Activated T-helper 2 cell treated with anti-CD3 and anti-CD28 coated beads, Interferon-gamma antibody, Interleukin-2, Interleukin-4, amounts not matched to agents 10 μg/mL and 5 μg/mL and 100 μg/mL, durations not matched to agents 14 hours and 24 hours and 36 hours (primary cell): ENCODE measurements at places on chromosomes 2 and 18.

GRCh38 chr2:33409417-33409955 lies 67.0 kb upstream of the RASGRP3 start:
- peaks cover 5% of the 10 kb centered on the region for H3K27me3 ChIP-seq
- DNase-seq: no peak
- no peaks in the 10 kb centered on the region for H3K36me3 ChIP-seq
- no peaks in the 10 kb centered on the region for H3K4me1 ChIP-seq
- H3K4me3 ChIP-seq: no peak overlapping the region
- no peak overlapping the region for H3K27ac ChIP-seq

DNA sequence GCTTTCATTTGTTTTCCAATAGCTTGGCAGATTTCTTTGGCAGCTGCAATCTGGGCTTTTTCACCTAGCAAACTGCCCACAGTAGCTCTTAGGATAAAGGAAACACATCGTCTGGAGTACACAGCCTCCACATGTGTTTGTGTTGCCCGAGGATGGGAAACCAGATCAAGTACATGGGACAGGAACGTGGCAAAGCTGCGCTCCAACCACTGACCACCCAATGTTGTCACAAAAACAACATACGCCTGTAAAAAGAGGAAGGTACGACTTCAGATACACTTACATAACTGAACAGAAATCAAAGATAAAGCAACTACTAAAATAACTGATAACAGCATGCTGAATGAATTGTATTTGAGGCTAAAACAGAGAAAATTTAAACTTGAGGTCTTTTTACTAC lies 15.5 kb downstream of the HEATR5B start:
- no peak for DNase-seq
- no peak overlapping the region for H3K4me3 ChIP-seq
- peaks cover 53% of the 10 kb centered on the region for H3K36me3 ChIP-seq
- H3K4me1 ChIP-seq: peaks cover 3% of the 10 kb centered on the region
- no peaks in the 10 kb centered on the region for H3K27me3 ChIP-seq

DNA sequence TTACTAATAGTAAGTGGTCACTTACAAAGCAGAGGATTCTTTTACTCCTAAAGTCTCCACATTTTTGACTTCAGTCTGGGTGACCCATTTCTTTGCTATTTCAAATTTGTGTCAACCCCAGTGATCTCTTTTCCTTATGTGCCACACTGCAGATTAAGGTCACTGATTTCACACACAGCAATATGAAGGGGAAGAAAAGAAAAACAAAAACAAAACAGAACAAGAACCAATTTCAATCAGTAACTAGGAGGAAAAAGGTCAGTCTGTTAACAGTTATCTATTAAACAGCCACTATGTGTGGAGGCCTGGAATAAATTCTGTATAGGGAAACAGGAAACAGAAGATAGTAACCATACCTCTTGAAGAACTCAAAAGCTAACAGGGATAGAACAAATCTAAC lies 72.0 kb upstream of the ACVR2A start:
- no peak overlapping the region for H3K27ac ChIP-seq
- H3K4me1 ChIP-seq: no peaks in the 10 kb centered on the region
- no peak overlapping the region for H3K4me3 ChIP-seq
- DNase-seq: no peak
- no peaks in the 10 kb centered on the region for H3K36me3 ChIP-seq

DNA sequence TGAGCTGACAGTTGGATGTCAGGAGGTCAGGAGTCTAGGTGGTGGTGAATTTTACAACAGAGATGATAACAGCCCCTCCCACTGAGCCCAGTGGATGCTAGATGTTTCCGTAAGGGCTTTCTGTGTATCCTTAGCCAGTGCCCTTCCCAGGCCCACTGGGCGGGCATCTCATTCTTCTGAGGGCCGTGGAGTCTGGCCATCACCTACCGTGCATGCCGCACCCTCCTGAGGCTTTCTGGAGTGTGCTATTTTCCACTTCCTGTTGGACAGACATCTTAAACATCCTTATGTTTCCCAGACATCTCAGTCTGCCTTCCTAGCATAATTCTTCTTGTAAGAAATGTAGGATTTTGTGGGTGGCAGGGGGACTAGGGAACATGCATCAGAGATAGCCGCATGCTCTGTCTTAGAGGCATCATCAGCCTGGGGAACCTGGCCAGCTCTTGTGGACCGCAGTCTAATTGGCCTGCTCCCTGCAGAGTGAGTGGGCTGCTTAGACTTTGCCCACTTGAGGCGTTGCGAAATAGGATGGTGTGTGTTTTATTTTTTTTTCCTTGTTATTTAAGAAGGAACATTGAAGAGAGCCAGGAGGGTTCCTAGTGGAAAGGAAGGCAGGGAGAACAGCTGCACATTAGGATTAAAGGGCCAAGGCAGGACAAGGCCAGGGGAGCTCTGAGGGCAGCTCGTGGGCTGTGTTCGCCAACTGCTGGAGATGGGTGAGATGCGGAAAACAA lies 135.8 kb downstream of the SH3RF3 start:
- no peaks in the 10 kb centered on the region for H3K36me3 ChIP-seq
- peaks cover 4% of the 10 kb centered on the region for H3K27me3 ChIP-seq
- no peak overlapping the region for H3K27ac ChIP-seq
- H3K4me1 ChIP-seq: no peaks in the 10 kb centered on the region
- no peak for DNase-seq
- H3K4me3 ChIP-seq: no peak overlapping the region

DNA sequence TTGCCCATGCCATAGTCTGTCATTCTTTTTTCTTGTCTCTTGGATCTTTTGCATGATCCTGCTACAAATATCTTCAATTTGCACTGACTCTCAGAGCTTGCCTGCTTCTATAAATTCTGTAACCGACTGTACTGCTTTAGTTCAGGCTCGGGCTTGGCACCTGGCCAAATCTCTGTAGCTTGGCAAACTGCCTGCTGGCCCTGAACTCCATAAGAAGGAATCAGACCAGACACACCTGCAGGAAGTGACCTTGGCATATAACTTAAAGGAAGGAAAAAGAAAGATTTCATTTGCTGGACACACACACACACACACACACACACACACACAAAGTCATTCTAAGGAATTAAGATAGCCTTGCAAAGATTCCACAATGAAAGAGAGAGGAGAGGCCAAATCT lies 291.2 kb upstream of the DDX18 start:
- H3K4me3 ChIP-seq: no peak overlapping the region
- H3K4me1 ChIP-seq: no peaks in the 10 kb centered on the region
- no peak for DNase-seq
- H3K36me3 ChIP-seq: no peaks in the 10 kb centered on the region

DNA sequence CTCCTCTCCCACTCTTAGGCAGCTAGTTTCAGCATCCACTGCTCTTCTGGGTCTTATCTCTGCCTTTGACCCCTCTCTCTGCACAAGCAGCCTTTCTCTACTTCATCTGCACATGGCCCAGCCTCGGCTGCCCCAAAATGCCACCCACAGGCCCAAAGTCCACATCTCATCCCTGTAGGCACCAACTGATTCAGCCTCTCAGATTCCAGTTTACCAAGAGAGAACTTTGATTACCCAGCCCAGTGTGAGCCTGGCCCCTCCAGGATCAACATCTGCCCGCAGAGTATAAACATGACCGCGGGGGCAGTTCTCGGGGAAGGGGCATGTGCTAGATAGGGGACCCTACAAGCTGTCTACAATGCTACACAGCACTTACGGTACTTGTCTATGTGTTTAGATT lies 141.7 kb downstream of the RTN4 start:
- H3K27ac ChIP-seq: no peak overlapping the region
- peaks cover 10% of the 10 kb centered on the region for H3K4me1 ChIP-seq
- H3K4me3 ChIP-seq: no peak overlapping the region
- no peaks in the 10 kb centered on the region for H3K36me3 ChIP-seq

DNA sequence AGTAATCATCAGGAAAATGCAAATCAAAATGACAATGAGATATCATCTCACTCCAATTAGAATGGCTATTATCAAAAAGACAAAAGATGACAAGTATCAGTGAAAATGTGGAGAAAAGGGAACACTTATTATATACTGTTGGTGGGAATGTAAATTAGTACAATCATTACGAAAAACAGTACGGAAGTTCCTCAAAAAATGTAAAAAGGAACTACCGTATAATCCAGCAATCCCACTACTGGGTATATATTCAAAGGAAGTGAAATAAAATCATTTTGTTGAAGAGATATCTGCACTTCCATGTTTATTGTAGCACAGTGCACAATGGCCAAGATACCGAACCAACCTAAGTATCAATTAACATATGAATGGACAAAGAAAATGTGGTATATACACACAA lies 52.4 kb upstream of the TEX51 start:
- no peak overlapping the region for H3K4me3 ChIP-seq
- H3K27ac ChIP-seq: no peak overlapping the region
- DNase-seq: no peak
- no peaks in the 10 kb centered on the region for H3K4me1 ChIP-seq

DNA sequence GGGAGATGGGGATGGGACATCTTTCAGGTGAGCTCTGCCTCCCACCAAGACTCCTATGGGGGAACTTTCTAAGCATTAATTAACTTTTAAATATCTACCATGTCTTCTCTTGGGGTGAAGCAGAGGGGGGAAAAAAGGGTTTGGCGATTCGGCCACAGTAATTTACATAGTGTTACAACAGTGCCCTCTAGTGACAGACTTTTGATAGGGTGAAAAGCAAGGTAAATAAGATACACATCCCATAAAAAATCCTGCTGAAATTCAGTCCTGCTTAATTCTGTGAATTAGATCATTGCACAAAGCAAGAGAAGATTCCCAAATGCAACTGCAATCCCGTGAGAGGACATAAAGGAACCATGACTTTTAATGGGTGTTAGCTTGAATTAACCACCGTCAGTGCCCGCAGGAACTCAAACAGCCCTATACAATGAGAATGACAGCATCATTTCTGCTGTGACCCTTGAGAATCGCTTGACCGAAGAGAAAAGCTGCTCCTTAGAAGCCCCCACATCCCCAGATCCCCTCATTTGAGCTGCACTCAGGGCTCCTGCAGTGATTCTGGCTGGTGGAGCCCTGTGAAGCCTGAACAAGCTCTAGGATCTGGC lies 32.8 kb downstream of the FAM124B start:
- no peak overlapping the region for H3K27ac ChIP-seq
- no peak for DNase-seq
- no peaks in the 10 kb centered on the region for H3K36me3 ChIP-seq
- H3K4me3 ChIP-seq: no peak overlapping the region

DNA sequence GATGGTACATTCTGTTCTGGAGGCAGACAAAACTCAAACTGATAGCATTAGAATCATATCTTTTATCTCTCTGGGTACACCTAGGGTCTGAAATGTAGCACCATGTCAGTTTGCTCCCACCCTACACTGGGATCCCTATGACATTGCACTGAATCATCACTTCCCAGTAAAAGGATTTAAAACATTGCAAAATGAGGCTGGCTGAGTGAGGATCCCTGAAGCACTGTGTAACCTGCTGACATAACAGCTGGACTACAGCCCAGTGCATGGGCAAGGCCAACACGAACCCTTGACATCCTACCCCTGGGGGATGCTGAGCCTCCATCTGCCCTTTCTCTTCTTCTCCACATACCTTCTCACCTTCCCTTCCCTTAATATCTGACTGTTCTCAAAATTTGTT lies 253.2 kb downstream of the TTC32 start:
- H3K4me3 ChIP-seq: no peak overlapping the region
- DNase-seq: no peak
- H3K27me3 ChIP-seq: no peaks in the 10 kb centered on the region
- H3K27ac ChIP-seq: no peak overlapping the region
- no peaks in the 10 kb centered on the region for H3K4me1 ChIP-seq

- H3K4me3 ChIP-seq: no peak overlapping the region
- H3K27ac ChIP-seq: no peak overlapping the region
- H3K27me3 ChIP-seq: no peaks in the 10 kb centered on the region
- DNase-seq: no peak
Measured at GRCh38 chr2:132814651-132815050, 144.6 kb upstream of the LYPD1 start.

DNA sequence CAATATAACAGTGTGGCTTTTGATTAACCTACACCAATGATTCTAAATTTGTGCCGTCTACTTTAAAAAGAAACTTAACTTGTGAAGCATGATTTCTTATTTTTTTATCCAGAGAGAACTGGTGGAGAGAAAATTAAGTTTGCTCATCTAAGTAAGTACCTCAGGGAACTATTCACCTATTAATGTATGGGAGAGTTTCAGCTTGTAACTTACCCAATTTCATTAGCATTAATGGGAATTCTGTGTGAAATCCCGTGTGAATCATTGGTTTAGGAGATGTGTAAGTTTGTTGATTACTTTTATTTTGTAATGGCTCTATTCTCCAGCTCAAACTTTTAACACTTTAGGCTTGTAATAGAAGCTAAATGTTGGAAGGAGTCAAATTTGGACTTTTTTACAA lies 1061.5 kb downstream of the TDRD15 start:
- no peaks in the 10 kb centered on the region for H3K4me1 ChIP-seq
- no peaks in the 10 kb centered on the region for H3K27me3 ChIP-seq
- DNase-seq: no peak

- H3K36me3 ChIP-seq: no peaks in the 10 kb centered on the region
- H3K4me3 ChIP-seq: no peak overlapping the region
- peaks cover 7% of the 10 kb centered on the region for H3K4me1 ChIP-seq
- peaks cover 20% of the 10 kb centered on the region for H3K27me3 ChIP-seq
Measured at GRCh38 chr2:219453671-219454590, 19.3 kb downstream of the SPEG start.

DNA sequence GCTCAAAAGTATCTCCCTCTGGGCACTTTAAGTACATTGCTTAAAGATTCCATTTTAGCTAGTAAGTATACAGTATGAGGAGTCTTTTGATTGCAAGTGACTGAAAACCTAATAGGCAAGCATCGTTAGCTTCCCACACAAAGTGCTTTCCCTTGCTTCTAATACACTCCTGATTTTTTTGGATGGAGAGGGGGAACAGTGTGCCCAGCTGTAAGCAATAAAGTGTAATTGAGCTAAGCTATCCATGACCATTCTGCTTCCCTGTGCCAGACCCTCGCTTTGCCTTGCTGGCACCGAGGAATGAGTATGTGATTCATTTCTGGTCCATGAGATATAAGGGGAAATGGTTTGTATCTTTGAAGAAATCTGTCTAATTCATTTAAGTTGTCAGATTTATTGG lies 3.8 kb upstream of the ZNF24 start:
- H3K4me3 ChIP-seq: no peak overlapping the region
- peaks cover 14% of the 10 kb centered on the region for H3K4me1 ChIP-seq
- H3K36me3 ChIP-seq: peaks cover 4% of the 10 kb centered on the region
- no peak overlapping the region for H3K27ac ChIP-seq
